ENCODE measurements at places on chromosomes 2 and 18.

- no peak for DNase-seq
These were observed 32.9 kb upstream of the ALK start for GRCh38 chr2:29954316-29954715.

GRCh38 chr2:232666051-232666805 is 30.9 kb upstream of the GIGYF2 start:
- no peak for DNase-seq

DNA sequence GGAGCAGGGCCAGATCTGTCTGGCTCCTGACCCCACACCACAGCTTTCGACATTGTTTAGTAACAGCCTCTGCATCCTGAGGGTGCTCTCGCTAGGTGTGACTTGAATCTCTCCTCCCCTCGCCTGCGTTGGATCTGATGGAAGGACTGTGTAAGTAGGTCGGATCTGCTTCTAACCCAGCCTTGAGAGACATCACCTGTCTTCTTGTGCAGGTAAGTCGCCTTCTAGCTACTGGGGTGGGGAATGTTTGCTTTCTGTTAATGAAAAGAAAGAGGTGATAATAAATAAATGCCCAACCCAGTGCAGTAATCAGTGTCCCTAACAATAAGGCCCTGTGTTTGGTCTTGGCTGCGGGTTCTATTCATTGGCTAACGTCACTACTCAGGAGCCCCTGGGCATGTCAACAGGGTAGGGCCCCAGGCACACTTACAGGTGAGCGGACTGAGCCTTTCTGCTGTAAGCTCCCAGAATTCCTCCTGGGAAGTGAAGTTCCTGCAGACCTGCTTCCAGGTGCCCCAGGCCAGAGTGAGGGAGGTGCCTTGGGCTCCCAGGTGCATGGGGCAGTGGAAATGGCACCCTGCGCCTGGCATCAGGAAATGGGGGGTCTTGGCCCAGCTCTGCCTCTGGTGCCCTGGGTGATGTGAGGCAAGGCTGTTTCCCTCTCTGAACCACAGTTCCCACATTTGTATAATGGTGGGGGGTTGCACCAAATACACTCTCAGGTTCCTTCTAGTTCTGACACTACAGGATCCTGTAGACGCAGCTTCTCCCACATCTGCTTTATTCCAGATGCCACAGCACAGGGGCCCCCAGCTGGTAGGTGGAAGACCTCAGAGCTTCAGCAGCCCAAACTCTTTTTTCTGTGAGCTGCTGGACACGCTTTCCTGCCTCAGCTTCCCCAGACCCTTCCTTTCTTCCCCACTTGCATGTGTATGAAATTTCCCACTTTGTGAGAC is 11.2 kb upstream of the FOSL2 start:
- DNase-seq, result no peak

DNA sequence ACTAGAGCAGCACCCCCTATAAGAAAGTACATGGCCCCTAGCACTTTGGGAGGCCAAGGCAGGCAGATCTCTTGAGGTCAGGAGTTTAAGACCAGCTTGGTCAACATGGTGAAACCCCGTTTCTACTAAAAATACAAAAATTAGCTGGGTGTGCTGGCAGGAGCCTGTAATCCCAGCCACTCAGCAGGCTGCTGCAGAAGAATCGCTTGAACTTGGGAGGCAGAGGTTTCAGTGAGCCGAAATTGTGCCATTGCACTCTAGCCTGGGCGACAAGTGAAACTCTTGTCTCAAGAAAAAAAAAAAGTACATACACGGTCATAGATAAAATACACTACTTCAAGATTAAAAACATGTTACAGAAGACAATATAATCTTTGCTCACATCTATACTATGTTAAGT is 63.8 kb downstream of the RAPH1 start:
- DNase-seq, result no peak

GRCh38 chr18:58004317-58004716 is 39.7 kb upstream of the NEDD4L start:
- DNase-seq, result no peak

DNA sequence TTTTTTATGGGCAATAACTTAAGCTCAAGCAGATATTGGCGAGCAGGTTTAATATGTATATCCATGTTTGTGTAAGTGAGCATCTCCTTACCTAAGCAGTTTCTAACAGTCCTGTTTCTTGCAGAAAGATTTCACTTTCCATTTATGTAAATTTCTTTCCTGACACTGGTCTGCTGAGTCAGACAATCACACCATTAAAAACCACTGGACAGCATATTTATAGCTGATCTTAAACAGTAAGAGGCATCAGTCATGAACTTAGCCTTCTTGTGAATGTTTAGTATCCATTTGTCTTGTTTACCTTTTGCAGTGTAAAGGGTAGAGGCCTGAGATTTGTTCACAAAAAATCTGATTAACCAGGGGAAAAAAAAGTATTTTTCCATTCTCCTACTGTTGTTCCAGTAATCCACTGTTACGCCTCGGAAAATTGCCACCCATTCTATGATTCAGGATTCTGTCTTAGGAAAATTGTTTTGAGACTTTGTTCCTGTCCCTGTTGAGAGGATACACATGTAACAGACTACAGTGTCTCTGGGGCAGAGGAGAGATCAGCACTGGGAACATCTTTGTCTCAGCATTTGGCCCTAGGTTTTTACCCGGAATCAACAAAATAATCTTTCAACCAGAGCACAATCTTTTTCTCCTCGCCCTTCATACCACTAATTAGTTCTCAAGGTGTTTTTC is 521.0 kb upstream of the NRP2 start:
- no peak for DNase-seq

DNA sequence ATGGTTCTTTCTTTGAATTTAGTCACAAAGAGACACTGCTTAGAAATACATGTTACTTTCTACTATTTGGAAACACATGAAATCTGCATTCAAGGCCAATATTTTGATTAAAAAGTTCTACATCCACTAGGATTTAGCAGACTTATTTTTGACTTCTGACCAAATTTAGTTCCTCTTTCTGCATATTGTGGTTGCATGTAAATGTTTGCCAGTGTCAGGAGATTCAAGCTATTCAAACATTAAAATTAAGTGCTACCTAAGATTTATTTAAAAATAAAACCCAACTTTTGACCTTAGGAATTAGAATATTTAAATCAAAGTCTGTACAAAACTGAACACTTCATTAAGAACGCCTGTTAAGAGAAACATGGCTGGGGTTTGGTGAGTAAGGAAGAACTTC is 891.1 kb downstream of the CPS1 start:
- no peak for DNase-seq

GRCh38 chr18:35143622-35144596 is 96.9 kb upstream of the ZNF397 start:
- no peak for DNase-seq
